ENCODE measurements at places on chromosomes 7 and 10.

DNA sequence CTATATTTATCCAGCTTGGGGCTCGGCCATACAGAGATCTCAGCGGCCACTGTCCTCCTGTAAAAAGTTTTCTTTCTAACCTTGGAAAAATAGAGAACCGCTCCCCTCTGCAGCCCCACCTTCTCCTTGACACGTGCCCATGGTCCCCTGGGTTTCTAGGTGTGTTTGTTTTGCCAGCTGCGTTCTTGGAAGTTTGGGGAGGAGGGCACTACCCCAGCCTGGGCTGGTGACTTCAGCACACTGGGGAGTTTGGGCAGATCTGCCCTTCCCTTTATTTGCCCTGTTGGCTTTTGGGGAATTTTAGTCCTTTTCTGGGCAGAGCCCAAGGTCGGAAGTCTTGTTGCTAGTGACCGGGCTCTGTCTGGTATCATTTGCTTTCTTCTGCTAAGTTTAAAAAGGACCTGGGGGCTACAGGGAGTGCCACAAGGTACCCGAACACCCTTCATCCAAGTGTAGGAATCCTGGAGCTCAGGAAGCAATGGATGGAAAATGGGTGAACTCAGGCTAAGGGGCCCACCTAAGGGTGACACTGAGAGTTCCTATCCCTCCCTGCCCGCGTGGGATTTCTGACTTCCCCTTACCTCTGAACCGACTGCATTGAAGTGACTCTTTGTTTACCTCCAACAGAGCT is 1.7 kb downstream of the ADAMTS14 start:
- DNase-seq: no peak

DNA sequence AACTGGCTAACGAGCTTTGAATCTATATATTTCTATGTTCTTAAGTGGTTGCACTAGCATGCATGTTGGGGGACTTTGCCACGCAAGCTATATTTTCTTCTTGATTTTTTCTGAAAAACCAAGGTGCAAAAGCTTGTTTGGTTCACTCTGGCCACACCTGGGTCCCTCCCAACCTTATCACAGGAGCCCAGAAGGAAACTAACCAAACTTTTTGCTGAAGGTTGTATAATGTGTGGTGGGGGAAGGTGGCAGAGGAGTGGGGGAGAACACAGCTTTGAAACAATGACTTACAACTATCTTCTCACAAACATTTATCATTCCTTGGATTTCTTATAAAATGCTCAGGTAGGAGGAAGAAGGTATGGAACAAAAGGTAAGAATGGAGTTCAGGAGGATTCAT is 75.3 kb downstream of the TMEM168 start:
- no peak for DNase-seq

DNA sequence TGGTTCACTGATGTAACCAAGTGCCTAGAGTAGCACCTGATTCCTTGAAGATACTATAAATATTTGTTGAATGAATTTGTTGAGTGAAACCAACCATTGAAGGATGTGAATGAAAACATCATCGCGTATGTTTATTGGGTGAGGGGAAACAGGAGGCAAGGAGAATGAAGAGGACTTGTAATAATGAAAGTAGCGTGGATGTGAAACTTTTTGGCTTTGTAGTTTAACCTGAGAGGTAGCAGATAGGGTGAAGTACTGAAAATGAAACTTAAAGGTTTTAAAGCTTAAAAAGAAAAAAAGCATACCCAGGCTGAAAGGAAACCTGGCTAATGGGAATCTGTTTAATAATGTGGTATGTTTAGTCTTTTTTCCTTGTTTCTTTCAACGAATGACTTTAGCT is 5.2 kb downstream of the CCNY start:
- no peak for DNase-seq

- no peak for DNase-seq
These were observed 205.3 kb downstream of the ARHGAP21 start for GRCh38 chr10:24518411-24518810.

- no peak for DNase-seq
These were observed 219.3 kb downstream of the THSD7A start for GRCh38 chr7:11612737-11613136.

- no peak for DNase-seq
These were observed 72.4 kb downstream of the AGMO start for GRCh38 chr7:15489383-15489782.

DNA sequence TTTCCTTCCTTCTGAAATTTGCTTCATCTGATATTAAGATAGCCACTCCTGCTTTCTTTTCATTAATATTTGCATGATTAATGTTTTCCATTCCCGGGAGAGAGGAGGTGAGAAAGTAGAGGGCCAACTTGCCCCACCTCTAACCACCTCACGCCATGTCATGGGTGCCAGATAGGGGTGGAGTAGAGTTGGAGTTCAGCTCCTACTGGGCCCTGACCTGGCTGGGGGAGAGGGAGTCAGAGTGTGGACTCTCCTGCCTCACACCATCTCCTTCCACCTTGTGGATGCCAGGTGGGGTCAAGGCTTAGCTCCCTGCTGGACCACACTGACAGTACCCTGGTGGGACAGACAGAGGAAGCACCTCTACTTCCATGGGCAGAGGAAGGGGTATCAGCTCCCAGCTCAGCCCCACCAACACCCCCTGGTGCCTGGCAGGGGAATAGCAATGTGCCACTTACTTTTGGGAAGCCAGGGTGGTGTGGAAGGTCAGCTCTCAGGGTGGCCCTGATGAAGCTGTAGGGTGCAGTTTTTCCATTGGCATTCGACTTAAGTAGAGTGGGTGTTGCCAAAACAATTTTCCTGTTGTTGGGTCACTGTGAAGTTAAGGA is 28.0 kb downstream of the CHST12 start:
- DNase-seq: no peak

GRCh38 chr7:134167250-134167649 is 40.1 kb downstream of the LRGUK start:
- no peak for DNase-seq

- no peak for DNase-seq
These were observed 218.3 kb downstream of the FAM107B start for GRCh38 chr10:14556285-14556956.

- no peak for DNase-seq
These were observed 365 bp downstream of the YME1L1 start for GRCh38 chr10:27153845-27154193.

- no peak for DNase-seq
These were observed 78.9 kb downstream of the FOXL3 start for GRCh38 chr7:368651-369475.

DNA sequence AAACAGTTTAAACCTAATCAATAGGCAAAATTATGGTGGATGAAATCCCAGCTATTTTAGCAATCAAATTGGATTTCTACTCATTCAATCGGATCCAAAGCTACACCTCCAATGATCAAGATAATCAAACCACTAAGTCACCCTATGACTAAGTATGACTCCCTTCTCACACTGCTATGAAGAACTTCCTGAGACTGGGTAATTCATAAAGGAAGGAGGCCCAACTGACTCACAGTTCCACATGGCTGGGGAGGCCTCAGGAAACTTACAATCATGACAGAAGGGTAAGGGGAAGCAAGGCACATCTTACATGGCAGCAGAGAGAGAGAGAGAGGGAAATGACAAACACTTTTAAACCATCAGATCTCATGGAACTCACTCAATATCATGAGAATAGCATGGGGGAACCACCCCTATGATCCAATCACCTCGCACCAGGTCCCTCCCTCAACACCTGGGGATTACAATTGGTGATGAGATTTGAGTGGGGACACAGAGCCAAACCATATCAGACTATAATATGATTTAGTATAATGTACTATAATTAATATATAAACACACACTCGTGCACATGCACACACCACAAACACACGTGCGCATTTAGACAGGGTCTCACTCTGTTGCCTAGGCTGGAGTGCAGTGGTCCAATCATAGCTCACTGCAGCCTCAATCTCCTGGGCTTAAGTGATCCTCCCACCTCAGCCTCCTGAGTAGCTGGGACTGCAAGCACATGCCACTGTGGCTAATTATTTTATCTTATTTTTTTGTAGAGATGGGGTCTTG is 213.6 kb upstream of the FOXK1 start:
- no peak for DNase-seq

DNA sequence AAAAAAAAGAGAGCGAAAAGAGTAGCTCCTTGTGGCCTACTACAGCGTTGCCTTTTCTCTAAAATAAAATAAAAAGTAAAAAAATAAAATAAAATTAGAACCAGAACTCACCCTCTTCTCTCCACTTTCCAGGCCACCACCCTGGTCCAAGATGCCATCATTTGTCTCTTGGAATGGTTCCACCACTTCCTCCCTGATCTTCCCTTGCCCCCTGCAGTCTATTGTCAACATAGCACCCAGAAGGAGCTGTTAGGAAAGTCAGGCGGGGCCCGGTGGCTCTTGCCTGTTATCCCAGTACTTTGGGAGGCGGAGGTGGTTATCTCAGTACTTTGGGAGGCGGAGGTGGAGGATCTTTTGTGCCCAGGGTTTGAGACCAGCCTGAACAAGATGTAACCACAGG is 7.6 kb upstream of the GRID2IP start:
- no peak for DNase-seq

DNA sequence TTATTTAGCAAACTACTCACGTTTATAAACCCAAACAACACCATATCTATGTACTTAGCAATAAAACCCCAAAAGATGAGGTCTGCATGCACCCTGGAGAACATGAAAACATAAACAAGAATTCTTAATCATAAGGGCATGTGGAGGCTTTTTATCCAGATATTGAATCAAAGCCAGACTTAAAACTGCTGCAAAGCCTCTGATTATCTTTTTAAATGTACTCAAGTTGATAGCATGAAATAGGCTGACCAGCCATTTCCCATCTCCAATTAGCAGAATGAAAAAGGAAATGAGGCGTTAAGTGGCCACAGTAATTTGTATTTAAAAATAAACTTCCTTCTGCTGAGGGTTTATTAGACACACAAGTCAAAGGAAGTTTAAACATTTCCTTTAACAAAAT is 48.3 kb downstream of the ITIH5 start:
- no peak for DNase-seq

Data from Caki2 (cell line).